BJ (cell line): ENCODE measurements at places on chromosomes 2 and 18.

- DNase-seq, result no peak
These were observed 799.7 kb upstream of the ACVR2A start for GRCh38 chr2:147045113-147045512.

- peak; percentile 91 for DNase-seq
These were observed 601.0 kb downstream of the SLC4A3 start for GRCh38 chr2:220228310-220229006.

DNA sequence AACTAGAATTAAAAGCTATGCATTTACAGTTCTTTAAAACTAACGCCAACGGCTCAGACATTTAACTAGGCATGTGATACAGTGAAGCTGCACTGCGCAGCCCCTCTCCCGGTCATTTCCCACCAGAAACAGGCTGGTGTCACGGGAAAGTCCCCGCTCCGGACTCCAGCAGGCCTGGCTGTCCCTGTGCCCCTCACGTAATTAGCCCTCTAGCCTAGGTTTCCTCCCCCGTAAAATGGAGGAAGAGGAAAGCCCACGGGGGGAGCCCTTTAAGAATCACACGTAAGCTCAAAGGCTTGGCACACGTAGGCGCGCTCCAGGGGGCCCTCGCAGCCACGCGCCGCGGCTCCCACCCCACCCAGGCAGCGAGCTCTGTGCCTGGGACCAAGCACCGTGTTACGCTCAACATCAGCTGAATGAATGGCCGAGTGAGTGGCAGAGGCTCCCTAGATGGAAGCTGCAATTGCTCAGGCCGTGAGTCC, 48.0 kb downstream of the KCNIP3 start:
- DNase-seq, result no peak

DNA sequence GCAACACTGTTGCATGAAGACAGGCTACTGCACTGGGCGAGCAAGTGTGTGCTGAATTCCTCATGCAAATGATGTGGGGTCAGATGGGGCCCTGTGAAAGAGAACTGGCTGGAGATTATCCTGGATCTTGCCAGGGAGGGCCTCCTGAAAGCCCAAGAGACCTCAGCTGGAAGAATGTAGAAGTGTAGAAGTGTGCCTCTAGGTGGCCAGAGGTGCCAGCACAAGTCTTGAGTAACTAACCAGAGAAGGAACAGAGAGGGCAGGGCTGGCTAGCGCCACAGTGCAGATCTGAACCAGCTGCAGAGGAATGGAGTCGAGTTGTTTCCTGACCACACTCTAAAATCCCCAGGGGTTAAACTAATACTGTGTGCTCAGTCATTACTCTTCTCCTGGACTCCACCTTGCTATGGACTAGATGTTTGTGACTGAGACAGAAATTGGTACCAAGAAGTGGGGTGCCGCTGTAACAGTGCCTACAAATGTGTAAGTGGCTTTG, 399.3 kb downstream of the LRATD1 start:
- DNase-seq, result no peak

GRCh38 chr2:231415029-231415428, 19.5 kb downstream of the B3GNT7 start:
- no peak for DNase-seq

GRCh38 chr2:85421260-85422071, 3.0 kb downstream of the SH2D6 start:
- DNase-seq, result no peak

GRCh38 chr2:17728210-17728609, 25.4 kb downstream of the SMC6 start:
- DNase-seq, result no peak

DNA sequence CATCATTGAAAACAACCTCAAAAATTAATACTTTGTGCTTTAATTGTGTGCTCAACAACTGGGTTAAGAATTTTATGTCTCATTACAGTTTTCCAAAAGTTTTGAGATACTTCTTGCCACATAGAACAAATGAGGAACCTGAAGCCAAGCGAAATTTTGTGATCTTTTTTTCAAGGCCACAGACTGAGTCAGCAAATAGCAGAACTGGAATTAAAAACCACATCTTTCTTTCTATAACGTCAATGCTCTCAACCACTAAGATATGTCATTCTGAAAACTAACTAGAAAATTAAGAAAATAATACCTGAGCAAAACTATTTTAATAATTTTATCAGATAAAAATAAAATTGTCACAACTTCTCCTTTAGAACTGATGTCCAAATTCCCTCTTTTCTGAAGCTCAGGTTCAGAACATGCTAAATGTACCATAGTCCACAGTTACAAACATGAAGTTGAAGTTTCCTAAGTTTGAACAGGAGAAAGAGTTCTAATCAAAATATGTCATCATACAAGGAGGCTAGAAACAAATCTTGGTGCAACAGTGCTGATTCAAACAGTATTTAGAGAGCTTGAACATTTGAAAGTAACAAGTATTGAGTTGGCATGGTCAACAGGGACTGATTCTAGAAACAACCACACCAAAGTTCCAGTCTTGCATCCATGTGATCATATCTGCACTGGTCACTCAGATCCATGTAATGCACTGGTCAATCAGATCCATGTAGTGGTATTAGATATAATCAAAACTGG, 27.6 kb upstream of the CALCRL start:
- no peak for DNase-seq

- DNase-seq, result no peak
These were observed 28.2 kb downstream of the LPIN1 start for GRCh38 chr2:11774600-11774999.
